ENCODE measurements at places on chromosomes 13 and 19.

- peak; percentile 6 for DNase-seq
Observed at GRCh38 chr13:102401265-102401664, 583 bp downstream of the FGF14 start.

- peak; percentile 17 for DNase-seq
Observed at GRCh38 chr13:111626371-111627305, 306.2 kb downstream of the TEX29 start.

- DNase-seq: no peak
Observed at GRCh38 chr19:50362030-50362412, 3.4 kb downstream of the NAPSA start.

- no peak for DNase-seq
Observed at GRCh38 chr13:39895254-39895653, 239.8 kb downstream of the COG6 start.

GRCh38 chr13:86838411-86839120 lies 832.6 kb upstream of the SLITRK5 start:
- DNase-seq: no peak

- peak; percentile 59 for DNase-seq
Observed at GRCh38 chr13:26964278-26965250, 204.0 kb upstream of the GPR12 start.

DNA sequence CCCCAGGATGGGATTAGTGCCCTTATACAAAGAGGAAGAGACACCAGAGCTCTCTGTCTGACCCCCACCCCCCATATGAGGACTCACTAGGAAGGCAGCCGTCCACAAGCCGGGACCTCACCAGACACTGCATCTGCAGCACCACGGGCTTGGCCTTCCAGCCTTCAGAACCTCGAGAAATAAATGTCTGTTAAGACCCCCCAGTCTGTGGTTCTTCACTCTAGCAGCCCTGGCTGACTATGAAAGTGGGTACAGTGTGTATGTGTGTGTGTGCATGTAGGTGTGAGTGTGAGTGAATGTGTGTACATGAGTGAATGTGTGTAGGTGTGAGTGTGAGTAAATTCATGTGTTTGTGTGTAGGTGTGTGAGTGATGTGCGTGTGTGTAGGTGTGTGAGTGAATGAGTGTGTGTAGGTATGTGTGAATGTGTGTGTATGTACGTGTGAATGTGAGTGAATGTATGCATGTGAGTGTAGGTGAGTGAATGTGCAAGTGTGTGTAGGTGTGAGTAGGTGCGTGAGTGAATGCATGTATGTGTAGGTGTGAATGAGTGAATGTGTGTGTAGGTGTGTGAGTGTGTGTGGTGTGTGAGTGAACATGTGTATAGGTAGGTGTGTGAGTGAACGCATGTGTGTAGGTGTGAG lies 201.6 kb upstream of the ZNF536 start:
- DNase-seq: no peak

- DNase-seq: no peak
Observed at GRCh38 chr19:11209839-11210655, 12.7 kb upstream of the KANK2 start.

- peak; percentile 89 for DNase-seq
Observed at GRCh38 chr19:510606-511100, 3.4 kb downstream of the TPGS1 start.

- DNase-seq: no peak
Observed at GRCh38 chr13:109706015-109706715, 80.2 kb downstream of the IRS2 start.

DNA sequence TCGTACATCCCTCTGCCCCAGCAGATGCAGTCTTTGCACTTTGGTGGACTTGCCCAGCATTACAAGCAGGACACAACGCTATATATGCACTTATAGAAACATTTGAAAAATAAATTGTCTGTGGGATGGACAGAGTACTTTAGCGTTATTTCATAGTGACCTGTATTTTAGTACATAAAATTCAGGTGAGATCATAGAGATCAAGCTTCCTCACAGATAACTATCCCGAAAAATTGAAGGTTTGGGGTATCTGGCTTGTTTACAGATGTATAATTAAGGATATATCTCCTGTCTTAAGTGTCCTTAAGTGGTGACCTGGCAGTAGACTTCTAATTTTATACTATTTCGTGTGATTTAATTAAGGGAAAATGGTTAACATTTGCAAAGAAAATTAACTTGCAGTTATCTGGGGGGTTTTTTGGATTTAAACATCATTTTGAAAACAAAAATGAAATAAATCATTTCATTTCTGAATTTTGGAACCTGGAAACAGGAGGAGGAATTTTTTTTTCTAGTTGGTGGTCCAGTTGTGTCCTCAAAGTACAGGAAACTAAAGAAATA lies 977 bp upstream of the MAB21L1 start:
- no peak for DNase-seq

GRCh38 chr13:59885076-59885475 lies 278.7 kb downstream of the DIAPH3 start:
- peak; percentile 11 for DNase-seq

DNA sequence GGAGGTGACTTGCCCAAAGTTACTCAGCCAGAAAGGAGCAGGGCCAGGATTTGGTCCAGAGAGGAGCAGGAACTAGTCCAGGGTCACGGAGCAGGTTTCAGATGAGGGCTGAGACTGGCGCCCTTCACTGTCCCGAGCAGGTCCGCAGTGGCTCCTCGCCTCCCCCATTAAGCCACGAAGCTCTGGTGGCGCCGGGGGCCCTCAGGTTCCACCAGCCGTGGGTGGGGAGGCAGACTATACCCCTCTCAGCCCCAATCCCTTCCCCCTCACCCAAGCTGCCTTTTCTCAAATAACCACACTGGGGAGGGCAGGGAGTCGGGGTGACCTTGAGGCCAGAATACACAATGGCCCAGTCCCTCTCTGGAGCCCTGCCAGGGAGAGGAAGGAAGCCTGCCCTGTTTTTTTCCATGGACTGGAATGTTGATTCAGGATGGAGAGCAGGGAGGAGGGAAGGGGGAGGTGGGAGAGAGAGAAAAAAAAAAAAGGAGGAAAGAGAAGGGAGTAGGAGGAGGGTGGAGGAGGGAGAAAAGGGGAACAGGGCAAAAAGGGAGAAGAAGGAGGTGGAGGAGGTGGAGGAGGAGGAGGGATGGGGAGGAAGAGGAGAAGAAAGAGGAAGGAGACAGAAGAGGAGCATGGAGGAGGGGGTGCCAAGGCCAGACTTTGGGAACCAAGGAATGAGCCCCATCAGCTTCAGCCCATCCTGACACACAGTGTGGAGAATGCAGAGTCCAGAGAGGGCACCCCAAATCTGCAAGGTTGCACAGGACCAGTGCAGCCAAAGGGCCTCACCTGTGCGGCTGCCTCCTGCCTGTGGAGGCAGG lies 19.7 kb downstream of the CEACAM16 start:
- DNase-seq: peak; percentile 57

- peak; percentile 94 for DNase-seq
Observed at GRCh38 chr13:29901710-29902631, 51.6 kb upstream of the UBL3 start.

DNA sequence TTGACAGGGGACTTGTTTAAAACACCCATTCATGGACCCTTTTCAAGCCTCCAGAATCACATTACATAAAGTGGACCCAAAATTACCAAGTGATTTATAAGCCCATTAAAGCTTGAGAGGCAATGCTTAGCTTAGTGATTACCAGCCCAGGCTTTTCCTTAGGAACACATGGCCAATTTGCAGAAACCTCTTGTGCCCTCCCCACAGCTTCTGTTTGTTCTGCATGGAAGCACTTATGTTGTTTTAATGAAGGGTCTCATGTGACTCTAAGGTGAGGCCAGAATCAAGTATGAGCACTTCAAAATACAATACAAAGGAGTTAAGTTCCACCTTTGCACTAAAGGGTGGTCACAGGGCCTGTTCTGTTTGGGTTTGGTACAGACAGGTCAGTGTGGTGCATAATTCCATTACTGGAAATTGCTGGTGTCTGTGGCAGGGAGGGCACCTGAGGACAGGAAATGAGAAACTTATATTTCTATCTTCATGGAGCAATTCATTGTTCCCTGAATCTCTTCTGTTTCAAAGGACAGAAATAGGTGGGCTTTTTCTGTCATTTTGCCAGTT lies 15.3 kb downstream of the ZNF486 start:
- DNase-seq: no peak

- DNase-seq: no peak
Observed at GRCh38 chr13:33230178-33230881, 55.2 kb downstream of the STARD13 start.

- DNase-seq: no peak
Observed at GRCh38 chr13:51342706-51343105, 3.2 kb downstream of the SERPINE3 start.

GRCh38 chr13:87093399-87093798 lies 577.8 kb upstream of the SLITRK5 start:
- no peak for DNase-seq

- no peak for DNase-seq
Observed at GRCh38 chr13:111469916-111470506, 149.6 kb downstream of the TEX29 start.

- DNase-seq: no peak
Observed at GRCh38 chr13:75071796-75072195, 410.2 kb downstream of the TBC1D4 start.

DNA sequence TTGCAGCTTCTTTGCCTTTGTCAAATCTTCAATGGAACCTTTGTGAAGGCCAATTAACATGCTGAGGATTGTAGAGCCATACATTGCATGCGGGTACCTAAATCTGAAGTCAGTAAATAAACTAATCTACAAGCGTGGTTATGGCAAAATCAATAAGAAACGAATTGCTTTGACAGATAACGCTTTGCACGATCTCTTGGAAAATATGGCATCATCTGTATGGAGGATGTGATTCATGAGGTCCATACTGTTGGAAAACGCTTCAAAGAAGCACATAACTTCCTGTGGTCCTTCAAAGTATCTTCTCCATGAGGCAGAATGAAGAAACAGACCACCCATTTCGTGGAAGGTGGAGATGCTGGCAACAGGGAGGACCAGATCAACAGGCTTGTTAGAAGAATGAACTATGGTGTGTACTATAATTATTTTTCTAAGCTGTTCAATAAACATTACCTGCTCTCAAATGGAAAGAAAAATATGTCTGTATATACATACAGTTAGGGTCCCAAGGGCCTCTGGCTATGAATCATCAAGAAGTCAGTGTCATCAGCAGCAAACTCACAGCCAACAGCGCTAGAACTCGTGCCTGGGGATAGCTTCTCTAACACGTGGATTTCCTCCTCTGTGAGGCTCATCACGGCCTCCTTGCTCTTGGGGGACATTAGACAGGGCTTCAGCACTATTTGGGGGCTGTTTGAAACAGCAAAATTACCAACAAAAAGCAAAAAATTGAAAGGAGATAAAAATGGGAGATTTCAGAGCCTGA lies 2.9 kb upstream of the CD70 start:
- no peak for DNase-seq

GRCh38 chr13:33352526-33352925 lies 67.0 kb upstream of the STARD13 start:
- peak; percentile 96 for DNase-seq

GRCh38 chr13:23754506-23754905 lies 134.7 kb downstream of the MIPEP start:
- no peak for DNase-seq

DNA sequence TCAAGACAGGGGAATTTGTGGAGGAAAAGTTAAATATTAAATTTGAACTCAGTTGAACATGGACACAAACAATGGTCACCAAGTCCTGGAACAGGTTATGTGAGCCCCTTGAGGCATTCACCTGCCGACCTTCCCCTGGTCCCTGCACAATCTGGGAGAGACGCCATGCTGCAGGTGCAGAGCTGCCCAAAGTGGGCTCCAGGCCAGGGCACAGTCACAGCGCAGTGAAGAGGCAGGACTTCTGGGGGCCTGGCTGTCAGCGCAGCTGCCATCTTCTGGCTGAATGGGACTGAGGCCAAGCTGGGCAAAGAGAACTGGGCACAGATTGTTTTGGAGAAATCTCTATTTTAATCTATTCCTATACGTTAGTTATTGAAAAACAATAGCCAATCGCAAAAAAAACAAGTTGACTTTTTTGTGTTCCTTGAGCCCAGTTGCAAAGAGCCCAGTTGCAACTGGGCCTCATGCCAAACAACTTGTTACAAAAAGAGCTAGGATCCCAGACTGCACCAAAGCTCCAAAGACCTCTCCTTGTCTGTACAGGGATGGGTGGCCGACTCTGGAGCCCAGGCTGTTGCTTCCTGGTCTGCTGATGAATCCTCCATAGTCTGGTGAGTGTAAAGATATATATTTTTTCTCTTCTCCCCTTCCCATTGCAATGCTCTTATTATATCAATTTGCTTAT lies 1.2 kb upstream of the ZNF626 start:
- peak; percentile 57 for DNase-seq

- no peak for DNase-seq
Observed at GRCh38 chr19:12907166-12907565, 11.9 kb downstream of the SYCE2 start.

DNA sequence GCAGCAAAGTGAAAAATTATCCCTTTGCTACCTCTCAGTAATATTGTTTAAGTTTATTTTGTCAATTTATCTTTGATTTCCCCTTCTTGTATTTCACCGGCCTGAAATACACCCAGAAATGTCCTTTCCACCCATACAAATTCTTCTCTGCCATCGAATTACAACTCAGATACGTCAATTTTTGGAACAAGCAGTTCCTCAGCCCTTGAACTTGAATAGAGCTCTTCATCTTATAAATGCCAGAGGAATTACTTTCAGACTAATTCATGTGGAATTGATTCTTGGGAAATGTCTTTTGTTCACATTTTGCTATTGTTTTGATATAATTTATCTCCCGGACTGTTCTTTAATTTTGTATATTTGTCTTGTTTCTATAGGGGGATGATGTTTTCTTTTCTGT lies 1359.3 kb upstream of the MIR17HG start:
- DNase-seq: peak; percentile 10

DNA sequence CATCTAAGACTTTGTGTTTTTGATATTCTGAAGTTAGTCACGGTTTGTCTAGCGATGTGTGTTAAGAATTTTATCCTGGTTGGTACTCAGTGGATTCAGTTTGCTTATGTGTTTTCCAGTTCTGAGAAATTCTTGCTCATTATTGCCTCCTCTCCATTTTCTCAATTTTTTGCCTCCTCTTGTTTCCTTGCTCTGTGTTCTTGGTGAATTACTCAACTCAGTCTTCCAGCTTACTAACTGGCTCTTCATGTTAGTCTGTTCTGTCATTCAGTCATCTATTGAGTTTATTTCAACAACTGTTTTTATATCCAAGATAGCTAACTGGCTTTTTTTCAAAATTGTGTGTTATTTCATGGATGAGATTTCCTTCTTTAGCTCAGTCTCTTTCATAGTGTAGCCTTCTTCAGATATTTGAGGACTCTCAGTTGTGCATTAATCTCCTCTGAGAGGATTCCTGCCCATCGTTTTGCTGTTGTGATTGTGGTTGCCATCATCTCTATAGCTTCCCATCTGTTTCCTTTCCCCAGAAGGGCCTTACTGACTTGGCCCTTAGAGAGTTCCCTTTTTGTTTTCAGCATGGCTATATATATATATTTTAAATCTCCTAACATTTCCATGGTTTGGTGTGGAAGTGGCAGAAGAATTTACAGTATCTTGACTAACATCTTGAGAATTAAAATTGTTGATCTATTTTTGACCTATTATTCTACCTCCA lies 6.2 kb downstream of the SETDB2 start:
- no peak for DNase-seq

- DNase-seq: no peak
Observed at GRCh38 chr13:70016116-70016515, 91.5 kb upstream of the ATXN8OS start.

- no peak for DNase-seq
Observed at GRCh38 chr19:20558011-20558410, 7.6 kb downstream of the ZNF737 start.

Measured in tongue (tissue), 3 donors.